ENCODE measurements at places on chromosomes 4 and X.

DNA sequence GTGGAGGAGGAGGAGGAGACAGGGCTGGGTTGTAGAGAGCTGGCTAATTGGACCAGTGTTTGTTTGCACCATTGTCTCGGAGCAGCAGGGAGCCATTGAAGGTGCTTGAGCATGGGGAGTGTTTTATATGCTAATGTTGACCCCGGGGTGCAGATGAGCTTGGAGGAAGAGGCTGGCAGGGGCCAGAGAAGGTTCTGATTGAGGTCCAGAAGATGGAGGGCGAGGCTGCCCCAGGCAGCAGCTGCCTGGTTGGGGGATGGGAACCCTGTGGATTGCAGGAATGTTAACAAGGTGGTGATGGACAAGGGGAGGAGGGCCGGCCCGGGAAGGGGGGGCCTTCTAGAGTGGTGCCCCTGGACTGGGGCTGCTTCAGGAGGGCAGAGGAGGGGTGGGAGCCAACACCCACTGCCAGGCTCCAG is 18.0 kb downstream of the DOK7 start:
- DNase-seq, result no peak

DNA sequence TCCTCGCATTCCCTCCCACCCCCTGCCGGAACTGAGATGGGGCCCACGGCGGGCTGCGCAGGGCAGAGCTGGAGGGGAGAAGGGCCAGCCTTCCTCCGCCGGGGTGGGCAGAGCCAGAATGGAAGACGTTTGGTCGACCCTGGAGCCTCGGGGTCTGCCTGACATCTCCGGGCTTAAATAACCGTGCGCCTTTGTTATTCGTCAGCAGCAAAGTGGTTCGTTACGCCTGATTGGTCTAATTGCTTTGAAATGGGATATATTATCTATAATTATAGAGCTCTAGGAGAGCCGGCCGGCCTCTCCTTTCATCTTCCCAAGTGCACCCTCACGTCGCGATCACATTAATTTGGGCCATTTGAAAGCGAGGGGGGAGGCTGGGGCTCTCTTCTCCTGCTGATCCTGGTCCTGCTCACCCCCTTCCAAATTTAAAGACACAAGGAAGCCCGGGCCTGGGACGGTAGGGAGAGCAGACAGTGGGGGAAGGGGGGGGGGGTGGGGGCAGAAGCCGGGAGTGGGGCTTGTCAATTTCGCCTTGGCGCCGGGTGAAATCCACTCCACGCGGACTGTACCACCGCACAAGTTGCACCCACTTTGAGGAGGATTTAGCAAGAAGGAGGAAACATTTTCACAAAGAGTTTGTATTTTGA is 4.7 kb upstream of the MSX1 start:
- DNase-seq, result no peak

GRCh38 chr4:3407930-3408792 is 33.6 kb upstream of the HGFAC start:
- DNase-seq, result no peak

GRCh38 chr4:143071351-143071750 is 113.4 kb upstream of the USP38 start:
- DNase-seq, result no peak

GRCh38 chr4:7964890-7965662 is 25.4 kb upstream of the AFAP1 start:
- no peak for DNase-seq

DNA sequence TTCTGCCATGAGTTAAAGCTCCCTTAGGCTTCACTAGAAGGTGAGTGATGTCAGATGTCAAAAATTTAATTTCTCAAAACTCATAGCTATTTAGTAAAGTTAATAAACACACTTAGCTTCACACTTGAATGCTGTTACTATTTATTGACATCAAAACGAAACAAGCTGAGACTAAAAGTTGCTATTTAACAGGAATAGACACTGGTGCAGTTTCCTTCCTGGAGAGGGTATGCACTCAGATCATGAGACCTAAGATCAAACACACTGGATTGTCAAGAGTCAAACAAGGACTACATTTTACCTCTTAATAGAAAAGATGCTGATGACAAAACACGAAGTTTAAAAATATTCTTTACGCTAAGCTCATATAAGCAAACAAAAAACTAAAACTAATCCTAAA is 18.9 kb downstream of the UPF3B start:
- no peak for DNase-seq

GRCh38 chrX:12307961-12308360 is 169.7 kb downstream of the FRMPD4 start:
- DNase-seq, result no peak

DNA sequence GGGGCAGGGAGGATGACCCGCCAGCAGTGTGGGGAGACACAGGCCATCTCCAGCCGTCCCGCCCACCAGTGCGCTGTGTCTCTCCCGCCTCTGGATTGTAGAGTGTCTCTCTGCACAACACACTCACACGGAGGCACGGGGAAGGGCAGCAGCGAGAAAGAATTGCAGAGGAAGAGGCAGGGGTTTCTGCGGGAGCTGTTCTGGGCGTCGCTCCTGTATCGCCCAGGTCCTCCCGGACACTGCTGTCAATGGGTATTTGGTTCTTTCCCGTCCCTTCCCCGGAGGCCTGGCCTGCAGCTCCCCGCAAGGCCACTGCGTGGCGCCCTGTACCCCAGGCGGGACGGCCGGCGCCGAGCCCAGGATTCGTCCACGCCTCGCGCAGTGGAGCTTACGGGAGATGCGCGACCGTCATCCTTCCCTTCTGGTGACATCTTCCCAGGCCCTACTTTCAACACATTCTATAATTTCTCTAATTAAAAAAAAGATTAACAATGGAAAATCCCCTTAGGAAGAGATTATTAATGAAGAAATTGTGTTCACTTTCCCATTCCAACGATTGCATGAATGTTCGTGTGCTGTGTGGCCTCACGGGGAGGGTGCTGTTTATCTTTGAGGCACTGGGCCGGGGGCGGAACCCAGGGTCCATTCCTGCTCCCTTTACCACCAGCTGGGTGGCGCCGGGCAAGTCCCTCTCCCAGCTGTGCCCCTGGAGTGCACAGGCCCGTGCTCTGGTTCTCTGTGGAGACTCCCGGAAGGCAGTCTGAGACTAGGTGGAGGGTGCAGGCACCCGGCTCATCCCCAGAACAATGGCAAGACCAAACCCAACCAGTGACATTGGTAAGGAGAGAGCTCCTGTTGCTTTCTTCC is 95.7 kb downstream of the CPZ start:
- no peak for DNase-seq

- DNase-seq, result no peak
Observed at GRCh38 chr4:8771666-8772065, 100.0 kb downstream of the HMX1 start.

GRCh38 chr4:234178-234577 is 71.1 kb downstream of the ZNF732 start:
- no peak for DNase-seq

- no peak for DNase-seq
Observed at GRCh38 chr4:149781150-149781549, 34.5 kb downstream of the IQCM start.

DNA sequence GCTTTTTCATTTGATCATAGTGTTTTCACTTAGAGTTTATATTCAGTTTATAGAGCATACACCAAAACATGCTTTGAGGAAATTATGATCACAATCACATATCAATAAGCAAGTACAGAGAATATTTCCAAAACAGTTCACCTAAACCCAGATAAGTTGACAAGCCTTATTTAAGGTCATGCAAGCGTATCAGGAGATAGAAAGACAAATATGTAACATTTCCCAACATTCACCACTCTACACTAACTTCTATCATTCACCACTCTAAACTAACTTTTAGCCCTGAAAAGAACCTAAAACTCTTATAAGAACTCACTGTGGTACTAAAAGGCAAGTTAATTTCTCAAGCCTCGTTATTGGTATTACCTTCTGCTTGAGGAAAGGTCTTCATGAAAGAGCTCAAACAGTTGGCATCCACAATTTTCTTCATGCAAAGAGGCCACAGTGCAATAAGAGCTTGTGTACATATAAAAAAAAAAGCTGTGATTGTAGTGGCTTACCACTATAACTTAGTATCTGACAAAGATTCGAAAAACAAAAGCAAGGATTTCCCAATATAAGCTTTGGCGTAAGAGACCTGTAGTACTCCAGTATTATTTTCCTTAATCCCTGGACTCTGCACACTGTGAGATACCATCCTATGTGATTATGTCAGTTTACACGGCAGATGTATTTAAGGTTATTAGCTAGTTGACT is 903.3 kb downstream of the STIM2 start:
- no peak for DNase-seq

- no peak for DNase-seq
Observed at GRCh38 chr4:66837279-66837922, 707.9 kb downstream of the CENPC start.

- DNase-seq, result no peak
Observed at GRCh38 chr4:32340591-32340990, 1620.4 kb downstream of the PCDH7 start.

DNA sequence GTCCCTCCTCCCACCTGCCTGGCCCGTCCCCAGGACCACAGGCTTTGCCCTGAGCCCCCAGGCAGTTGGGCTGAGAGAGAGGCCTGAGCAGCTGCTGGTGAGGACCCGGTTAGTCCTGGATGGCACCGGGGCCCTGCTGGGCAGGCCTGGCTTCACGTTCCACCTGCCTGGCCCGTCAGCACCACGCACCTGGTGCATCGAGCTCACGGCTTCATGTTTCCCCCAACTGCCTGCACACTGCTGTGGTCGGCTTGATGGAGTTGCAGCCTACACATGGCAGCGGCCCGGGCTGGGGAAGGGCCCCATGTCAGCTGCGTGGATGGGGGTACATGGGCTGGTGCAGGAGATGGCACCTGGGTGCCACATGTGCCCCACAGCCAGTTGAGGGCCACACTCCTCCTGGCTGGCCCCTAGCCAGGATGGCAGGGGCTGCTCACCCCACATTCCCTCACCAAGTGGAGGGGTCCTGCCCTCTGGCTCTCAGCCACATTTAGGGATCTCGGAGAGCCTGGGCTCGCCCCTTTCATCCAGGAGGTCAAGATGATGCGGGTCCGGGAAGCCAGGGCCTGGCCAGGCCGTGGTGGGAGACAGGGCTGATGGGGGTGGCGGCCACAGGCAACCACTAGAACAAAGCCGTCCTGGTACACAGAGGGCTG is 28.5 kb downstream of the NKX1-1 start:
- DNase-seq, result no peak

DNA sequence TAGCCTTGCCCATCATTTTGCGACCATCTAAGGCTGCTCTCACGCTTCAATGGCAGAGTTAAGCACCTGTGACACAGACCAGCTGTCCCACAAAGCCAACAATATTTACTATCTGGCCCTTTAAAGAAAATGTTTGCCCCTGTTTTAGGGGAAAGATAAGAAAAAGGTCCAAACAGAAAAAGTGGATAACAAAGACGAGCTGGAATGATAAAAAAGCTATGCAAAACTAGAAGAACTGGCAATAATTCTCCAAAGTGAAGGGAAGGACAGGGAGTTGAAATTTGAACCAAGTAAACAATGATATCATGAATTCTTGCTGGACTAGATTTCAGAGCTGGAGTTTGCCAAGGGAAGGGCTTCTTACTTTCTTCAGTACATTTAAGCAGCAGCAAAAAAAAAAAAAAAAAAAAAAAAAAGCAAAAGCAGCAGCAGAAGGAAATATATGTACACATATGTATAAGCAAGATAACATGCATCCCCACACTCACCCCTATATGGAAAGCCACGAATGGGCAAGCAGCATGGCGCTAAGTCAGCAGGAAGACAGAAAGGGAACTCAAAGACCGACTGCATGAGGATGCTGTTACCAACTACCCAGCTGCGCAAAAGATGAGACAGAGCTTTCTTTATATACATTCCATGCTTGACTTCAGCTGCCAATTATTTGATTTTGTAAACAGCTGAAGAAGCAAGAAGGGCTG is 12.5 kb downstream of the TRAPPC2 start:
- no peak for DNase-seq

DNA sequence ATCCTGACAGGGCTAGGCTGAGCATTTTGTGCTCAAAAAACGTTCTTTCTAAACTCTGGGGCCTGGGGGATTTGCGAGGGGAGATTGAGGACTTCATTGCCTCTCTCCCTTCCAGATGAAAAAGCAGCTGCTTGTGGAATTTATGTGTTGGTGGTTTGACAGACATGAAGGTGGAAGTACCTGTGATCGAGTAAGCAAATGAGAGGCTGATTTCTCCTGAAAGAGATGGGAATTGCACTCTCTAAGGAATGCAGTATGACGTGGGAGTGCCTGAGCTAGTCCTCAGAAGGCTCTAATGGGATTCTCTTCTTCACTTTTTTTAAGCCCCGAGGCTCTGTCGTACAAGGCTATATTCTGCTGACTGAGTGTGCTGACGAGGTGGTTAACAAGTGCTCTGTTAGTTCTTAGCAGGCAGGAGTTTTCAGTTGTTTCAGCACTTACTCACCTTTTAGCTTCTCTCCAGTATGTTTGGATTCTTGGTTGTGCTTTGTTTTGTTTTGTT is 426.8 kb upstream of the CNKSR2 start:
- DNase-seq, result no peak

DNA sequence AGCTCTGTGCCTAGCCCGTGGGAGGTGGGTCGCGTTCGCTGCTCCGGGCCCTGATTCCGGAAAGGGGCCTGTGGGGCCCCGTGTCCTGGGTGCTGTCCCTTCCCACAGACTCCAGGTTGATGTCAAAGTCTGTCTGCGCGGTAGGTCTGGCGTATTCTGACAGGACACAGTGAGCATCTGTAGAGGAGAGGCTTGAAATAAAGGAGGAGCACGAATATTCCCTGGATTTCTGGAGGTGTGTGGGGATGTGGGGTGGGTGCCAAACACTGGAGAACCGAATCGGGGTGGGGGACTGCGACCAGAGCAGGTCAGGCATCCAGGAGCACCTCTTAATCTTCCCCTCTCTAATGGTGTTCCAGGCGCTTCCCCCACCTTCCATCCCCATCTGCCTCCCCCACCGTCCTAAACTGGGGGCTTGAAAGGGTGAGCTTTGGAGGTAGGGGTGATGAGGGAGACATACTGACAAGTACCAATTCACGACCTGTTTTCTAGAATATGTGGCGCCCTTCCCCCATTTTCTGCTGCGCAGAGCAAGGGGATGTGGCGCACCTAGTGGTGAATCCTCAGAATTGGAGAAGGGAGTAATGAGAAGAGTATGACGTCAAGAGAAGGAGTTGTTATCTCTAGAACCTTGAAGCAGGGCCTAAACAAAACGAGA is 877 bp downstream of the GPRASP1 start:
- DNase-seq, result no peak

- DNase-seq, result no peak
Observed at GRCh38 chr4:41757521-41758156, 9.1 kb upstream of the PHOX2B start.

DNA sequence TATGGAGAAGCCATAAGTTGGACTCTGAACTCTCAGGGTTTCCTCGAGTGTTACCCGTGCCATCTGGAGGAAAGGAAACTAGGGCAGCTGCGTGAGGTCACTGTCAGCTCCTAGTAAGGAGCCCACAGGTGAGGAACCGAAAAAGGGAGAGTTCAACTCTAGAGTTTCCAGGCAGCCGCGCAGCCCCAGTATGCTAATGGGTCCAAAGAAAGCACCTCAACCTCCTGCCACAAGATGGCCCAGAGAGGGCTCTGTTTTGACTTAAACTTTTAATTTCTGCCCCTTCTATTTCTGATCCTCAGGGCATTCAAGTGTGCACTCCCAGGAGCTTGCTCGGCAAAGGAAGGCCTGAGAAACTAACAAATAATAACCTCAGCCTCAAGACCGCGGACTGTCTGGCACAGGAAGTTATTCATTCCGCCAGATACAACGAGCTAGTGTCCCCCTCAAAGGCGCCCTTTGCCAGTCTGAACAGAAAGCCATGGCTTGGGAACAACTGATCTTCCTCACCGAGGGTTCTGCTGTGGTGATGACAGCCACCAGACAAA is 13.9 kb downstream of the SCARB2 start:
- no peak for DNase-seq

GRCh38 chrX:65578346-65578745 is 43.8 kb upstream of the LAS1L start:
- DNase-seq, result no peak

- no peak for DNase-seq
Observed at GRCh38 chrX:24732766-24733500, 39.2 kb downstream of the POLA1 start.

- DNase-seq, result no peak
Observed at GRCh38 chr4:169968999-169969398, 57.2 kb downstream of the MFAP3L start.

Data from cortex of kidney (tissue), 1 donor.